Activated CD8-positive, alpha-beta T cell treated with anti-CD3 and anti-CD28 coated beads for 36 hours (primary cell): ENCODE measurements at places on chromosomes 1 and 21. TPM values are rescaled to one million over a fixed set of nuclear protein-coding genes. Genes with fewer than 3 reads are reported as not detected.

The IBA57 gene
- total RNA-seq = 9.7 TPM

The KPRP gene
- not detected for total RNA-seq

The SYTL1 gene
- total RNA-seq = 80.6 TPM

The TNFSF4 gene
- total RNA-seq = 1.6 TPM

DNA sequence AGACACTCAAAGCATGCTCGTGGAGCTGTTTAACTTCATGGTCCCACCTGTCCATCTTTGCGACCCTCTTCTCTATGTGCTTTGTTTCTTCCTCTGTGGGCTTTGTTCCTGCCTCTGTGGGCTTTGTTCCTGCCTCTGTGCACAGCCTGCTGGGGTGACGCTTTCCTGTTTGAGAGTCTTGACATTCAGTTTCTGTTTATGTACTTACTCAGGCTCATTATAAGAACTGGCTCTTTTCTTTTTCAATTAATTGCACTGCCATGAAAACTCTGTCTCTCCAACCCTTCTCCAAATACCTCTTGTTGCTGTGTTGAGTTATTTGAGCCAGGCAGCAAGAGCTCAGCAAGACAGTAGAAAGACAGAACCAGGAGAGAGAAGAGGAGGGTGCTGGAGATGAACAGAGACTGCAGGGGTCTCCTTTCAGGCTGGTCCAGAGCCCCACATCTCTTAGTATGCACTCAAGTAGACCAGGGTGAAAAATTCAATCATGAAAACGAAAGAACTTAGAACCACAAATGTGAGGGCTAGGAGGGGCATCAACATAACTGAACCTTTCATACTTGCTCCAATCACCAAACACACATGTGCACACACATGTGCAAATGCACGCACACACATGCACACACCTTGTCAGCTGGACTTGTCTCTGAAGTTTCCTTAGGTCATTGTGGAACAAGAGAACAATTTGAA is 88.3 kb upstream of the SGIP1 start:
- DNase-seq = peak; percentile 79

- no peak for DNase-seq
These were observed 77.2 kb downstream of the ADARB1 start for GRCh38 chr21:45151445-45152160.

The MRPL20 gene
- total RNA-seq = 129 TPM
